ENCODE measurements at places on chromosomes 16 and 17.
A peak's percentile ranks its signal among the peaks of the same experiment; 100 is the strongest.

- ATAC-seq, result no peak
Measured at GRCh38 chr16:31718998-31719397, 154.6 kb upstream of the ZNF267 start.

DNA sequence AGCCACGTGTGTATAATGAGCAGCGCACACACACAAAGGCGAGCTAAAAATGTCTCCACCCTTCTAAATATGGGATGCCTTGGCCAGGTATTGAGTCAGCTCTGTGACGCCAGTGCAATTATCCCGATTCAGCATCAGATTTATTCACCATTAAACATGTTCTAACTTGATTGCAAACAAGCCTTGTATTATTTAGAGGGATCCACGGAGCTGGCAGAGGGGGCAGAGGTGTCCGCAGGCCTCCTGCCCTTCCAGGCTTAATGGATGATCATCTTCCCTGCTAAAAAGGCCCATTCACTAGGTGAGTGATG, 591.7 kb downstream of the MAF start:
- ATAC-seq, result no peak

DNA sequence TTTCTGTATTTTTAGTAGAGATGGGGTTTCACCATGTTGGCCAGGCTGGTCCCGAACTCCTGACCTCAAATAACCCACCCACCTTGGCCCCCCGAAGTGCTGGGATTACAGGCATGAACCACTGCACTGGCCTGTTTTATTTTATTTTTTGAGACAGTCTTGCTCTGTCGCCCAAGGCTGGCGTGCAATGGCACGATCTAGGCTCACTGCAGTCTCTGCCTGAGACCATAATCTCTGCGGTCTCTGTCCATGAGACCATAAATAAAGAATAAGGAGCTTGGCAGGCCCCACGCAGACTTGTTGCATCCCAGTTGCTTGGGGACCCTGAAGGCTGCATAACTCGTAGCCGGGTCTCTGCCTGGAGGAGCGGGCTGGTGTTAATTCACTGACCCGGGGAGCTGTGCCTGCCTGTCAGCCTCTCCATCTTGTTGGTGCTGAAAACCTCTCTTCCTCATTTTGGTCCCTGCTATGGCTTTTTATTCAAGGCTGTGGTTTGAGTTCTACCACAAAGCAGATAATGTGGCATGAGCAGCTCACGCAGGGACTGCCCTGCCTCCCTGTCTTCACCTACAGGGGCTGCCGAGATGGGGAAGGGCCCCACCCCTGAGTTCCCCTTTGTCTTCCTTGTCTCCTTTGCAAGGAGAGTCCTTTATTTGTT, 82.1 kb downstream of the MSI2 start:
- peak; percentile 95 for ATAC-seq

DNA sequence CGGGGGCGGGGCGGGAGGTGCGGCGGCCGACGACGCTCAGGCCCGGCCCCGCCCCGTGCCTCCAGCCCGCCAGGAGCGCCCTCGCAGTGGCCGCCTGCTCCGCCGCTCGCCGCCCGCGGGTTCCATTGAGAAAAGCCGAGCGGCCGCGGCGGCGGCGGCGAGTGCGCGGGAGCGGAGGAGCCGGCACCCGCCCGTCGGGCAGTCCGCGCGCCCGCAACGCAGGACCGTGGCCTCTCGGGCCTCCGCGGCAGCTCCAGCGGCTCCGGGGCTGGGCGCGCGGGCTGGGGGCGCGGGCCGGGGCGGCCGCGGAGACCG, at the start of gene ZFPM1:
TSS of gene ZFPM1 (plus strand) at position 64 of the 315 bp plus-strand sequence. CDS start 359 bp downstream, outside the sequence.
- ATAC-seq, result no peak

DNA sequence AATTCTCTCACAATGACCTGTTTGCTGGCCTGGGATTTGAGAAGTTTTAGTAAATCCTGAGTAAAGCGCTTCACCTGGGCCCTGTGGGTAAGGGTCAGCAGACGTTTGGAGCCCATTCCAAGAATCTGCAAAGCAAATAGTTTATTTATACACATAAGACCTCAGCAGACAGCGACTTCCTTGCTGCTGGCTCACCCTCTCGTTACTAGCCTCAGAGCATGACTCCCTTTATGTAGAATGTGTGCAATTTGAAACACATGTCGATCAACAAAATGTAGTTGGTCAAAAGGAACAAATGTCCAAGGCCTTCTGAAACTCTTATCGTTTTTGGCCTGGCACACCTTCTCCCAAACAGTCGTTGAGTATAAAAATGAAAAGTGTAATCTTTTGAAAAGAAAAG, 31.3 kb downstream of the MARF1 start:
- no peak for ATAC-seq

DNA sequence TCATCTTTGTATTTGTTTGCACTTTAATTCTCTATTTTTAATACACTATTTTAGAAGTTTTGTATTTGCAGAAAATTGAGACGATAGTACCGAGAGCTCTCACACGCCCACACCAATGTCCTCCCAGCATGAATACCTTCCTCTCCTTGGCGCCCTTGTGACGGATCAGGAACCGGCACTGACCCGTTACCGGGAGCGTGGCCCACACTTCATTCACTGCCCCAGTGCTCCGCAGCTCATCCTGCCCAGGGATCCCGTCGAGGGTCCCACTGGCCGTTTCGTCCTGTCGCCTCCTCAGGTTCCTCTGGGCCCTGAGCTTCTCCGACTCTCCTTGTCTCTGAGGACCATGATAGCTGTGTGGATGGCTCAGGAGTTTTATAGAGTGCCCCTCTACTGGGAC, 50.6 kb downstream of the KLHDC4 start:
- ATAC-seq, result no peak

- no peak for ATAC-seq
Measured at GRCh38 chr16:86398622-86399021, 111.7 kb upstream of the FOXF1 start.

DNA sequence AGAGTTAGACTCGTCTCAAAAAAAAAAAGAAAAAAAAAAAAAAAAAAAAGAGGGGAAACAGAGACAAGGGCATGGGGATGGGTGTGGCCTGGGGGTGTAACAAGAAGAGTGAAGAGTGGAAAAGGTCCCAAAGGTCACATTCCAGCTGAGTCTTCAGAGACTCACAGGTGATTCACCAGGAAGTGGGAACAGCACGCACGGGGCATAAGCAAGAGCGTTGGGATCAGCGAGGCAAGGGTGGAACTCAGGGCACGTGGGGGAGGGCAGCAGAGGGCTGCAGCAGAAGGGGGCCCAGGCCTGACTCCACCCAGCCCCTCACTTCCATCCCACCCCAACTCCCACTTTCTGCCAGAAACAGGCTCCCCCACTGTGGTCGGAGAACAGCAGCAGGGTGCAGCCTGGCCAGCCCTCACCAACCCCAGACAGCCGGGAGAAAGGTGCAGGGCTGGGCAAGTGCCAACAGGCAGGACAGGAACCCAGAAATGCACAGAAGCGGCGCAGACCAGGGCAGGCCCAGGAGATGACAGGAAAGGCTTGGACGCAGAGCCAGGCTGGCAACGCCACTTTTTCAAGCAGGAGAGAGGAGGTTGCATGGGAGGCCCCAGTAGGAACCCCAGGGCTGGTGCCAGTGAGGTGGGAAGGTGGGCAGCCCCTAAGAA, 3.3 kb downstream of the MEAK7 start:
- no peak for ATAC-seq

GRCh38 chr17:44952946-44953475, 5.4 kb upstream of the KIF18B start:
- ATAC-seq, result no peak

DNA sequence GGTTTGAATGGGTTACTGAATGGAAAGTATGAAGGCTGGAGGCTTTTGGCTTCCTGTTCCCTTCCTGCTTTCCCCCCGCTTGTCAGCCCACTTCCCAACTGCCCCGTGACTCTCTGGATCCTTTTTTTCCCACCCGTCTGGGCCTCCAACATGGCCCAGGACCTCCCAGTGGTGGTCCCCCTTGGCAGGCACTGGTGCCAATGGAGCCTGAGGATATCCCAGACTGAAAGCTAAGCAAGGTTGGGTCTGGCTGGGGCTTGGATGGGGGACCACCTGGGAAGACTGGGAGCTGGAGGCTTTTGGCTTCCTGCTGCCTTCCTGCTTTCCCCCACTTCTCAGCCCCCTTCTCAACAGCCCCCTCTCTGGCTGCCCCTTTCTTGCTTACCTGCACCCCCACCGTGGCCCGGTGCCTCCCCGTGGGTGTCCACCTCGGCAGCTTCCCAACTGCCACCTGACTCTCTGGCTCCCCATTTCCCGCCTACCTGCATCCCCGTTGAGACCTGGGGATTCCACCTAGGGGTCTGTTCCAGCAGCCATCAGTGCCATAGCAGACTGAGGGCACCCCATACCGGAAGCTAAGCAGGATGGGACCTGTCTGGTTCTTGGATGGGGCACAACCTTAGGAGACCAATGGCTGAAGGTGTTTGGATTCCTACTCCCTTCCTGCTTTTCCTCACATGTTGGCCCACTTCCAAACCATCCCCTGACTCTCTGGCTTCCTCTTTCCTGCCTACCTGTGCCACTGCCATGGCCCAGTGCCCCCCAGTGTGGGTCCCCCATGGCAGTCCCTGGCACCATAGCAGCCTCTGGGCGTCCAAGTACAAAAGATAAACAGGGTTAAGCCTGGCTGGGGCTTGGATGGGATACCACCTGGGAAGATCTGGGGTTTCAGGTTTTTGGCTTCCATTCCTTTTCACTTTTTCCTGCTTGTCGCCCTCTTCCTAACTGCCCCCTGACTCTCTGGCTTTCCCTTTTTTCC, 2295.3 kb downstream of the TP53TG3F start:
- no peak for ATAC-seq

- no peak for ATAC-seq
Measured at GRCh38 chr16:61074324-61074723, 961.9 kb downstream of the CDH8 start.

DNA sequence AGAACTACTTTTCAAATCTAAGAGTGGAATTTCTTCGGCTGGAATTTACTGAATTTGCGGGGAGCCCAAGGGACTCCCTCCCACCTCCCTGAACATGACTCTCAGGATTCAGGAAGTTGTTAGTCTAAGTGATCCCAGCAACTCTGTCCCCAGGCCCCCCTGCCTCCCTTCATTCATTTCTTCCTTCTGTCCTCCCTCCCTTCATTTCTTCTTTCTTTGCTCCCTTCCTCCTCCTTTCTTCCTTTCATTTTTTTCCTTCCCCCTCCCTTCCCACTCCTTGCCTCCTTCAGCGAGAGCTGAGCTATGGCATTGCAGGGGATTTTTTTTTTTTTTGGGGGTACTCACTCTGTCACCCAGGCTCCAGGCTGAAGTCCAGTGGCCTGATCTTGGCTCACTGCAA, 10.9 kb upstream of the JUP start:
- ATAC-seq, result no peak

DNA sequence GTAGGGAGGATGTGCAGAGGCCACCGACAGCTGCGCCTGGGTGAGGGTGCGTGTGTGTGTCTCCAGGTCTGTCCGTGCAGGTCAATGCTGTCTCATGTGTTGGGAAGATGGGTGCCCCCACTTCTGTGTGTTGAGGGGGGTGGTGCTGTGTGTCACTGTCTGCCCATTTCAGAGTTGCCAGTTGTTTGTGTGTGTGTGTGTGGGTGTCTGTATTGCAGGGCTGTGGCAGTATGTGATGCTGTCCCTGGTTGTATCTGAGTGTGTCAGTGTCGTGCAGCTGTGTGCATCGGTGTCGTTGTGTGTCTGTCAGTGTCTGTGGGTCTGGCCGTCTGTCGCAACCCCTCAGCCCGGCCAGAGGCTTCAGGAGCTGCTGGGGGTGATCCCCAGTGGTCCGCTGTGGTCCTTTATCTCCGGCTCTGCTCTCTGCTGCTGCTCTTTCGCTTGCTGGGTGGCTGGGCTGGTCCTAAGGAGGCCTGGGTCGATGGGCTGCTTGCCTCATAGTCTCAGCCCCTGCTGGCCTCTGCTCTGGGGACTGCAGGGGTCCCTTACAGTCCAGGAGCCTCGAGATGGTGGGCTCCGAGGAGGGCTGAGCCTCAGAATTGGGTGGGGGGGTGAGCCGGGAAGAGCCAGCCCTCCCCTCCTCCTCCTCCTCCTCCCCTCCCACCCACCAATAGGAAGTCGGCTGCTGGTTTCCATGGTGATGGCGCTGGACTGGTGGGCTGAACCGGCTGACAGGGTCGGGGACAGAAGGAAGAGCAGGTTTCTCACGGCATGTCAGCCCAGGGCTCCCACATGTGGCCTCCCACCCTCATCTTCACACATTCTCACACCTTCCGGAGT, at the start of gene TSPOAP1:
TSS of gene TSPOAP1 (minus strand) at position 601 of the 840 bp plus-strand sequence. CDS start 875 bp downstream, outside the sequence.
- peak; percentile 48 for ATAC-seq

DNA sequence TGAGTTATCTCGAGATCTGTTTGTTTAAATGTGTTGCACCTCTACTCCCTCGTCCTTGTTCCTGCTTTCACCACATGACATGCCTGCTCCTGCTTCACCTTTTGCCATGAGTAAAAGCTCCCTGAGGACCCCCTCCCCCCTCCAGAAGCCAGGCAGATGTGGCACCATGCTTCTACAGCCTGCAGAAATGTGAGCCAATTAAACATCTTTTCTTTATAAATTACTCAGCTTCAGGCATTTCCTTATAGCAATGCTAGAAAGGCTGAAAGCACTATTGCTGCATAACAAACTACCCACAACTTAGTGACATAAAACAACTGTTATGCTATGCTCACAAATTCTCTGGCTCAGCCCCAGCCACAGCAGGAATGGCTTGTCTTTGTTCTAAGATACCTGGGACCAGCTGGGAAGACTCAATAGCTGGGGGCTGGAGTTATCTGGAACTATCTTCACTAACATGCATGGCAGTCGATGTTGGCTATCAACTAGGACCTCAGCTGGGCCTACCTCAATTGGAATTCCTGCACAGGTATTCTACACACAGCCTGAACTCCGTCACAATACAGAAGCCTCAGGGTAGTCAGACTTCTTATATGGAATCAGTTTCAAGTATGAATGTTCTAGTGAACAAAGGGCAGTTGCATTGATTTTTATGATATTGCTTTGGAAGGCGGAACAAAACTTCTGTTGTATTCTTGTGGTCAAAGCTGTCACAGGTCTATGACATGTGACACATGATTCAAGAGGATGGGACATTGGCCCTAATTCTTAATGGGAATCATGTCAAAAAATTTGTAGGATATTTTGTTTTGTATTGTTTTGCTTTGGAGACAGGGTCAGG, 186.0 kb upstream of the PIRT start:
- ATAC-seq, result no peak

DNA sequence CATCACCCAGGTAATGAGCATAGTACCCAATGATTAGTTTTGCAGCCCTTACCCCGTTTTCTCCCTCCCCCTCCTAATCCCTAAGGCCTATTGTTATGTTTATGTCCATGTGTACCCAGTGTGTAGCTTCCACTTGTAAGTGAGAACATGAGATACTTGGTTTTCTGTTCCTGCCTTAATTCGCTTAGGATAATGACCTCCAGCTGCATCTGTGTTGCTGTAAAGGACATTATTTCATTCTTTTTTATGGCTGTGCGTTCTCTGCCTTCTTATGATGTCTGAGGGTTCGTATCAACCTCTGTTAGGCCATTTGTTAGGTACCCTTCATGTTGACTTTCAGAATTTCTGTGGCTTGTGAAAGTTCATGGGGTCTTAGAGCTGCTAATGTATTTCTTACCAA, 31.0 kb downstream of the CTCF start:
- no peak for ATAC-seq

GRCh38 chr17:46136820-46137219, 56.4 kb downstream of the KANSL1 start:
- ATAC-seq, result no peak

GRCh38 chr16:13923703-13924298, 3.8 kb downstream of the ERCC4 start:
- no peak for ATAC-seq

GRCh38 chr16:89046491-89046890, 47.2 kb upstream of the ACSF3 start:
- ATAC-seq, result no peak

- ATAC-seq, result no peak
Measured at GRCh38 chr17:40265337-40265736, 22.3 kb upstream of the CDC6 start.

Data from stimulated activated memory B cell treated with anti-CD40 and anti-IgM and Interleukin-4, amounts not matched to agents 10 μg/mL and 1 μg/mL and 100 μg/mL, for 72 hours (primary cell).